NCI-H1105 treated with DMSO at 0.1 percent for 48 hours (cell line): ENCODE measurements at places on chromosomes 7 and 10.

DNA sequence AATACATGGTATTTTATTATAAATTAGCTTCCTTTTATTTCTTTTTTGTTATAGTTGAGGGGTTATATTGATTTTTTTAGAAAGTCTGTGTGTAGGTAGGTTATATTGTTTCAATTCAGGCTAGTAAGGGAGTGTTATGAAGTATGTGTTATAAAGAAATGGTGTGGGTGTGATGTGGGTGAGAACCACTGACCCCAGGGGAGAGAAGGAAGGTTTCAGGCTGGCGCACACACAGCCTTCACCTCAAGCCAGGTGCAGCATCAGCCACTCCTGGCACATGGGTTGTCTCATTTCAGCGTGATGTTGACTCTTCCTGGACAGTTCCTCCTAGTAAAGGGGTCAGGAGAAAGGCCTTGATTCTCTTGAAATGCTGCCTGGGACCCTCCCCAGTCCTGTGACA lies 291.3 kb downstream of the POU6F2 start:
- DNase-seq: no peak

DNA sequence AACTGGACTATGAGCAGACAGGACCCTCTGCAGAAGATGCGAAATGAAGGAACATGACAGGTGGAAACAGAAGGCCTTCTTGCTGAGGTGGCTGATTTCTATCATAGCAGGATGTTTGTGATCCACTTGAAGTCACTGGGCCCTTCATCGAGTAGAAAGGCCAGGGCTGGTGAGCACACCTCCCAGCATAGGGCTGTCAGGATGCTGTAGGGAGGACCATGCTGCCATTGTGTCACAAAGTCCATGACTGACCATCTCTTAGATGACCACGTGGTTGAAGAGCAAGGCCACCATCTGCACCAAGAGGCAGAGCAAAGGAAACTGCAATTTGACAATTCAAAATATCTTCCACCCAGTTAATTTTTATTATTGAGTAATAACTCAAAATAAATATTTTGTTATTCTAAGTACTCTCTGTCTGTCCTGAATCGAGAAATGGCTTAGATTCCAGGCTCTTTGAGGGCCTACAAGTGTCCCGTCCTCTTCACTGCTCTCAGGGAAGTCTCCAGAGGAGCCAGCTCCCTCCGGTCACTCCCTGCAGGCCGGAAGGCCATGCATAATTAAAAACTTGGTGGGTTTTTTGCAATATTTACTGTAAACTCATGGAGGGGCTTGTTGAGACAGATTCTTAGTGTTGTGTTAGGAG lies 249.3 kb upstream of the ZMIZ1 start:
- DNase-seq: no peak

DNA sequence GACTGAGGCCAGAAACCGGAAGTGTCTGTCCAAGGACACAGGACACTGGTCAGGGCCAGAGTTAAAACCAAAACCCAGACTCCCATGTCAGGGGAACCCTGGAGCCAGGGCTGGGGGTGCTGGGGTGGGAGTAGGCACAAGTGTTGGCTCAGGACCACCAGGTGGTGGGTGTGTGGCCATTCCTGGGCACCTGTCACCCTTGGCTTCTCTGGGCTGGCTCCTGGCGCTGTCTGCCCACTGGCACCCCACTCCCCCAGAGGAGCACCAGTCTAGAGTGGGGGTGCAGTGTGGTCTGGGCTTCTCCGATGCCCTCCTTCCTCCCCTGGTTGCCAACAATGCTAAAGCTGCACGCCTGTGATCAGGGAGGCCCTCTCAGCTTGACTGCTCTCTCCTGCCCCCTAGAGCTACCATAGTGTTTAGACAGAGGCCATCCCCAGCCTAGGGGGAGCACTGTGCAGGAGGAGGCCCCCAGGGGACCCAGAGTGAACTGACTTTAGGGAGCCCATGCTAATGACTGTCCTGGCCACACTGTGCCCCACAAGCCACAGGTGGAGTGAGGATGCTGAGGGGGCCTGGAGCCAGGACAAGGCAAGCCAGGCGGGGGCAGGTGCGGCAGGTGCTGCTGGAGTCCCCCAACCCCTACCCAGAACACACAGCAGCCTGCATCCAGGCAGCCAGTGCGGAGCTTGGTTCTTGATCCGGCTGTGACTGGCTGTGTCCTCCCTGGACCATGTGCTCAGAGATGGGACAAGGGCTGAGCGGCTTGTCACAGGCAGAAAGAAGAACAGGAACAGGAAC lies 11.0 kb downstream of the RASGEF1A start:
- no peak for DNase-seq

DNA sequence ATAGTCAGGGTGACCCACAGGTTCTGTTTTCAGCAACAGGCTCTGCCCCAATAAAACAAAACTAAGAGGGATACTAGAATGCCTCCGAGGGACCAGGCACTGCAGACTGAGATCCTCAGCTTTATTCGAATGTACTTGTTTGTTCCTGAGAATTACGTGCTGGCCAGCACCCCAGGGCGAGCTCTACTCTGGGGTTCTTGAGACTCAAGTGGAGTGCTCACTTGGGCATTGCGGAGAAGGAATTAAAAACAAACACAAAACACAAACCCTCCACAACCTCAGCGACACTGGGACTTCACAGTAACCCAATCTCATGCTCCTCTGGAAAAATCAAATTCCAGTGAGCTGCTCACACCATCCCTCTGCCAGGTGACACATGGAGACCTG lies 250.7 kb downstream of the TNS3 start:
- DNase-seq: no peak

- no peak for DNase-seq
Measured at GRCh38 chr7:16794986-16795385, 9.8 kb downstream of the AGR2 start.

DNA sequence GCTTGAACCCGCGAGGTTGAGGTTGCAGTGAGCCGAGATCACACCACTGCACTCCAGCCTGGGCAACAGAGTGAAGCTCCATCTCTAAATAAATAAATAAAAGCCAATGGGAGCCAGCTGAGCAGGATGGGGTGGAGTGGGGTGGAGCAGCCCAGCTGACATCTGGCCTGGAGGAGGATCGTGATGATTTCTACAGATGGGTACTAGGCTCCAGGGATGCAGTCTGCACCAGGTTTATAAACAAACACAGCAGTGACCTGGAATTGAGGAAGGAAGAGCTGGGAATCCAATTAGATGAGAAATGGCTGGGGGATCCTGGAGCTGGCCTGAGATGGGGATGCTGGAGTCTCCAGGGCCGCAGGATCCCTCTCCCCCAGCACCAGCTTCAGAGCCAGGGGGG lies 7.3 kb upstream of the GRIFIN start:
- DNase-seq: no peak

DNA sequence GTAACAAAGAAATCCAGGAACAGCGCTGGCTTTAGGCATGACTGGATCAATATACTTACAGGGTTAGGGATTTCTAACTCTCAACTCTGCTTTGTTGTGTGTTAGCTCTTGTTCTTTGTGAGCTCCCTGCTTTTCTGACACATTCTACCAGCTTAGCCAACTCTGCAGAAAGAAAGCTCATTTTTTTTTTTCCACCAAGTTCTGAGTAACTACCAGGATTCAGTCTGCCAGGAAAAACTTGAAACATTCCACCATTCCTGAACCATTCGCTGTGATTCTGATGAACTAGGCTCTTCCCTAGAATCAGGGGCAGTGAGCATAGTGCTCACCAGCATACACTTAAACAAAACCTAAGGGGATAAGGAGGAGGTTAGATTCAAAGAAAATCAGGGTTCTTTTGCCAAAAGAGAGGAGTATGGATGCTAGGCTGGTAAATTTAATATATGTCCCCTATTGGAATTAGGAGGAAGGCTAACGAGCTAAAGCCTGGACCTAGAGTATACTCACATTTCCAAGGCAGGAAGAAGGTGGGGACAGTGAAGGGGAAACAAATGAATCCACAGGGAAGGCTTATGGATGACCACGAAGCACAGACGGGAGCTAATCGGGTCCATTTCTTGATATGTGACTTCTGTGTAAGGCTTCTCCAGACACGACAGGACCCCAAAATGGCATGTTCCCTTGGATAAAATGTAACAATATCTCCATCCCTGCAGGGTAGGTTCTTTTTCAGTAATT lies 183.4 kb downstream of the PRKG1 start:
- DNase-seq: no peak

GRCh38 chr7:117072620-117073118 lies 119.4 kb downstream of the ST7 start:
- peak; percentile 95 for DNase-seq

- DNase-seq: peak; percentile 42
Measured at GRCh38 chr10:115860182-115861107, 412.6 kb downstream of the GFRA1 start.

GRCh38 chr10:114043532-114044246 lies at the start of gene ADRB1:
ADRB1 (plus strand) TSS chr10:114043866; CDS start chr10:114044133, 267 bp downstream.
- peak; percentile 51 for DNase-seq

GRCh38 chr7:44223362-44224079 lies 22.7 kb downstream of the YKT6 start:
- DNase-seq: no peak

- no peak for DNase-seq
Measured at GRCh38 chr10:101061624-101062231, at the start of gene KAZALD1. KAZALD1 (plus strand) TSS chr10:101061989; CDS start chr10:101062593, 604 bp downstream.

DNA sequence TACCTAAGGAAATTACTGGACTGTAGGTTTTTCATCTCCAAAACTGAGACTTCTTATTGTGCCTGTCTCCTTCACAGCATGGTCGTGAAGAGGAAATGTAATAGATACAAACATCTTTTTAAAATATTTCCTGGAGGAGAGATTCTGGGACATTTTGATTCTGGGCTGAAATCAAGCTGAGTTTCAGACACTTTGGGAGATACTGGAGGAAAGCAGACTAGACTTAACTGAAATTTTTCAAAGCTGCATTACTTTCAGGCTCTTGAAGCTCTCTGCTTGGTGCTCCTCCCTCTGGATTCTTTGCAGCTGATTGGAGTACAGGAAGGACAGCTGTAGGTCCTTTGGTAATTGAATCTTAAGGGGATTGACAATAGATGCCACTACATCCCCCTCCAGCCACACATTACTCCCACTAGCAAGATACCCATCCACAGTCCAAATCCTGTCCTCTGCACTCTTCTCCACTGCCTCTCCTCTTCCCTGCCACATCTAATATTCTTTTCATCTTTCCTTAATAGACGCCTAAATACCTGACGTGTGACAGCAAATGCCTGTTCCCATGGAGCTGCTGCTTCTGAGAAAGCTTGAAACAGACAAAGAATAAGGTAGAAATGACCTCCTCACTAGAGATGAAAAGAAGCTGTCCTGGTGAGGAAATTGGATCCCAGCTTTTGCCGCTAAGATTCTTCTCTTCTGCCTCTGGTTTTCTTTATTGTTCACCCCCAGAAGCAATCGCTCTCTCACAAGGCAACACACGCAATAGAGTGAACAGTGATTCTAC lies 111.5 kb upstream of the PHYHIPL start:
- DNase-seq: no peak

GRCh38 chr10:59434463-59435321 lies 72.3 kb upstream of the FAM13C start:
- no peak for DNase-seq

DNA sequence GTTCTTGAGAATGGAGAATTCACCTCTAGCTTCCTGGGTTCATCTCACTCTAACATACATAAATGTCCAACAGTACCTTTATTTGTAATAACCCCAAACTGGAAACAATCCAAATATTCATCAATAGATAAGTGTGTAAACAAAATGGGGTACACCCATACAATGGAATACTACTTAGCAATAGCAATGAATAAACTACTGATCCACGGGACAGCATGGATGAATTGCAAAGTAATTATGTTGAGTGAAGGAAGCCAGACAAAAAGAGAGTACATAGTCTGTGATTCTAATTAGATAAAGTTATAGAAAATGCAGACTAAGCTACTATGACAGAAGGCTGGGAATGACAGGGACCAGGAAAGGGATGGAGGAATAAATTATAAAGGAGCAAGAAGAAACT lies 391.3 kb downstream of the CCSER2 start:
- DNase-seq: no peak
